ENCODE measurements at places on chromosomes 5 and 9.

DNA sequence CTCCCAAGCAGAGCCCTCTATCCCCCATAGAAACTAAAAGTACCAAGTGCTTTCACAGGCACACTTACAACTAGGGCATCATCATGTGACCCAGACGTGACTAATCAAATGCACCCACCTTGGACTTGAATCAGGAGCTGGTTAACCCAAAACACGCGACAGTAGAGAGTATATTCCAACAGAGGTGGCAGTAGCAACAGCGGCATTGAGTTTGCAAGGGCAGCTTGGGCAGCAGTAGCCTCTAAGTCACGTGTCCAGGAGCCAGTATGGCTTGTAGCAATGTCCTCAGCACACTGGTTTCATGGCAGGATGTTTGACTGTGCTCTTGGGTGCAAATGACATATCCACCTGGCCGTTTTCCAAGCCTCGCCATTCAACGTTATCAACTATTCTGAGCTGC lies 73.4 kb upstream of the DNAH5 start:
- DNase-seq = no peak

DNA sequence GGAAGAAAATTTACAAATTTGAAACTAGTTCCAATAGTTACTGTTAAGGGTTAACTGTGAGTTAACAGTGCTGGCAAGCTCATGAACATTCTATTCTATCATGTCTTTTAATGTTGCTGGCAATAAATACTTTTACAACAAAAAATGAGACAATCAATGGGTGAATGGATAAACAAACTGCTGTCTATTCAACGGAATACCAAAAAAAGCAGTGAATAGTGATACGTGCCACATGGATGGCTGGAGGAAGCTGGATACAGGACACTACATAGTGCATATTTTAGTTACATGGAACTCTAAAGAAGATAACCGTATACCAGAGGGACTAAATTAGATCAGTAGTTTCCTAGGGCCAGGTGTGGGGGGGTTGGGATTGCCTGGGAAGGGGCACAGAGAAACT lies 155.8 kb upstream of the RETREG1 start:
- DNase-seq = no peak

GRCh38 chr9:95991326-95991725 lies 115.8 kb downstream of the ERCC6L2 start:
- no peak for DNase-seq

DNA sequence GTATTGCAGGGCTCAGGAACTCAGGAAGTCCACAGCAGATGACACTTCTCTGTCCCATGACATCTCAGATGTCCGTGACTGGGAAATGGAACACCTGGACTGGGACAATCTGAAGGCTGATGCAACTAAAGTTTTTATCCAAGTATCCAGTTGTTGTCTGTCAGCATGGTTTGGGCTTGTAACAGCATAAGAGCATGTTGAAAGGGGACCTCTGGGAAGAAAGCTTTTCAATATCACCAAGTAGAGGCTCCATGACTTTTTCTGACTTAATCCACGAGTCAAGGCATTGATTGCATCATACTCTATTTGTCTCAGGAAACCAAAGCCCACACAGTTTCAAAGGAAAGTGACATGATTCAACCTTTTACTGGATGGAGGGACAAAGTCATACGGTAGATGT lies 807.7 kb downstream of the MTRR start:
- no peak for DNase-seq

DNA sequence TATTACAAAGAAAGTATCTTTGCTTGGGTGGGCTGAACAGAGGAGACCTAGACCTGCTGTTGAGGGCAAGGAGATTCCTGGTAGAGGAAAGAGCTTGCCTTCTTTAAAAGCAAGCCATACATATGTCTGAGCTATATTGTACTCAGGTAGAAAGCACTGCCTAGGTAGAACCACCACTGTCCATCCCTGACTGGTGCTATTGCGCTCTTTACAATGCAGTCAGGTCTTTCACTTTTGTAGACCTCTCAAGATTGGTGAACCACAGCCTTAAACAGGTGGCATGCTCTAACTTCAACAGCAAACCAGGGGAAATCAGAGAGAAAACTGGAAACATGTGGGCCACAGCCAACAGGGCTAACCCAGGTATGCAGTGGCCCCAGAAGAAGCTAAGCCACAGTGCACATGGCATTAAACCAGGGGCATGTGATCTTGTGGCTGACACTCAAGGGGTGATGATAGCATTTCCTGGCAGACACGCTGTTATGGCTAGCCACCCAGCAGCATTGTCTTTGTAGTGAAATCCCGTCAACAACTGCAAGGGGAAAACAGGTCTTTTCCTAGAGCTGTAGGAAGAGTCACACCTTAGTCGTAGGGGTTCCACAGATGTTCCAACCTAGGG lies 253.9 kb upstream of the PCSK5 start:
- no peak for DNase-seq

DNA sequence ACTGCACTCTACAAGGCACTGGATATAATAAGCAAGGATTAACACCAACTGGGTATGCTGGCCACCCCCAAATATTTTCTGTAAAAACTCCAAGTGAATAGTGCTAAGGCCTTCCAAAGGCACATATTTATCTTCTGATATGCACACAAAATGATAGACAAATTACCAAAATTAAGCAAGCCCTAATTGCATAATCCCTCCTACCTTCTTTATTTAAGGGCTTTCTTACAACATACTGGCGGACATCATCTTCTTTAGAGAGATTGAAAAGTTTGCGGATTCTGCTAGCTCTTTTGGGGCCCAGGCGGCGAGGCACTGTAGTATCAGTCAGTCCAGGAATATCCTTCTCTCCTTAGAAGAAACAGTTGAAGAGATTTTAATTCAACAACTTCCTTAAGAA lies 1.9 kb downstream of the RPS6 start:
- DNase-seq = no peak

DNA sequence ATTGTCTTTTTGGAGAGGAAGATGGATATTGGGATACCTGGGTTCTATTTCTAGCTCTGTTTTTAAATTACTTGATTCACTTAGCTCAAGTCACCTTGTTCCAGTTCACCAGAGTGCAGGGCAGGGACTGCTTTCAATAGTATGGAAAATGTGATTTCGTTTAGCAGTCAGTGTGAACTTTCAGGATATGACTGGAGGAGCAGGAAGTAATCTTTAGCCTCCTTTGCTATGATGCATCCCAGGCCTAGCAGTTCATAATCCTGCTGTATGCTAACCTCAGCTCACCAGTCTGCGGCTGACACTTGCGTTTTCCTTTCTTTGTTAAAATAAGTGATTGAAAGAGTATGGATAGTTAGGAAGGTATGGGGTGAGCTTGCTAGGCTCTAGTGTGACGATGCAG lies 169.7 kb downstream of the ARHGAP26 start:
- DNase-seq = no peak

DNA sequence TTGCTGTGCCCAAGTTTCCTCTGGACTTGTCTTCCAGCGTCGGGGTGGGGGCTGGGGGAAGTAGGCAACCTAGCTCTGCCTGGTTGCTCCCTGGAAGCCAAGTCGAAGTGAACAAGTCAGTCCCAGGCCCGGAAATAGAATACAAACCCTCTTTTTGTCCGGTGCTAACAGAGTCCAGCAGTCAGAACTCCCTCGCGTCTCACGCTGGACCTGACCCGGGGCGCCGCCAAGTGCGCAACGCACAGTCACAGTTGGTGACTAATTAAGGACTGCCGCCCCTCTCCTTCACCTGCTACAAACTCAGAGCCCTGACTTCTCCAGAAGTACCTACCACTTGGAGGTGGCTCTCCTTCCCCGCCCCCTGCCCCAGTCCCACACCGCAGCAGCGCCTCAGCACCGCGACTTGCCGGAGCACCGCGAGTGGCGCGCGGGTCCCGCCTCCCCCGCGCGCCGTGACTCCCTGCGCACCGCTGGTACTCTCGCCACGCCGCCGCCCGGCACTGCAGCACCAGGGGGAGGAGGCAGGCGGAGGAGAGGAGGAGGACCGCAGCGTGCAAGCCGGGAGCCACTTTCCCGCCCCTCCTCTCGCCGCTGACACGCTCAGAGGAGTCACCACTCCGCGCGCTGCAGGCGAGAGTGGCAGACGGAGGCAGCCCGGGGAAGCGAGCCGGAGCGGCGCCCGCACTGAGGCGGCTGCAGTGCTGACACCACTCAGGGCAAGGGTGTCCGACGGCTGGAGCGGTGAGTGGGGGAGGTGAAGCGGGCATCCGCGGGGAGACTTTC lies at the start of gene SV2C:
Gene SV2C (plus strand): TSS at position 612 of the 783 bp plus-strand sequence. CDS start 48,368 bp downstream, outside the sequence.
- DNase-seq = peak; percentile 67

DNA sequence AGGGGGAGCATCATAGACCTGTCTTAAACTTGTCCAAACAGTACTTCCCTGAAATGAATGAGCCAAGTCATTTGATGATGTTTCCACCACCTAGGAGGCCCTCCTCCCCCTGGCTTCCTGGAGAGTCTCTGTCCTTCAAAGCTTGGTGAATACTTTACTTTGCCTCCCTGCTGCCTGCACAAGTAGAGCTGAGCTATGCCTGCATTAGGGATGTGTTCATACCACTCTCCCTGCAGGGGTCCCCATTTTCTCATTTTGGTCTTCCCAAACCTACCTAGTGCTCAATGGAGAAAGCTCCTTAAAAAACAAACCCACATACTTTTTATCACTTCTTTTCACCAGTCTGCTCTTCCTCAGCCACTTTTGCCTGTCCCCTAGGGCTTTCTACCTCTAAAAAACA lies 7.7 kb downstream of the CCNI2 start:
- no peak for DNase-seq

GRCh38 chr9:135819905-135820304 lies 87.4 kb downstream of the CAMSAP1 start:
- DNase-seq = no peak

- no peak for DNase-seq
Observed at GRCh38 chr5:115313052-115313451, 16.6 kb upstream of the CCDC112 start.

GRCh38 chr9:98517761-98518160 lies 191.0 kb downstream of the GABBR2 start:
- no peak for DNase-seq

DNA sequence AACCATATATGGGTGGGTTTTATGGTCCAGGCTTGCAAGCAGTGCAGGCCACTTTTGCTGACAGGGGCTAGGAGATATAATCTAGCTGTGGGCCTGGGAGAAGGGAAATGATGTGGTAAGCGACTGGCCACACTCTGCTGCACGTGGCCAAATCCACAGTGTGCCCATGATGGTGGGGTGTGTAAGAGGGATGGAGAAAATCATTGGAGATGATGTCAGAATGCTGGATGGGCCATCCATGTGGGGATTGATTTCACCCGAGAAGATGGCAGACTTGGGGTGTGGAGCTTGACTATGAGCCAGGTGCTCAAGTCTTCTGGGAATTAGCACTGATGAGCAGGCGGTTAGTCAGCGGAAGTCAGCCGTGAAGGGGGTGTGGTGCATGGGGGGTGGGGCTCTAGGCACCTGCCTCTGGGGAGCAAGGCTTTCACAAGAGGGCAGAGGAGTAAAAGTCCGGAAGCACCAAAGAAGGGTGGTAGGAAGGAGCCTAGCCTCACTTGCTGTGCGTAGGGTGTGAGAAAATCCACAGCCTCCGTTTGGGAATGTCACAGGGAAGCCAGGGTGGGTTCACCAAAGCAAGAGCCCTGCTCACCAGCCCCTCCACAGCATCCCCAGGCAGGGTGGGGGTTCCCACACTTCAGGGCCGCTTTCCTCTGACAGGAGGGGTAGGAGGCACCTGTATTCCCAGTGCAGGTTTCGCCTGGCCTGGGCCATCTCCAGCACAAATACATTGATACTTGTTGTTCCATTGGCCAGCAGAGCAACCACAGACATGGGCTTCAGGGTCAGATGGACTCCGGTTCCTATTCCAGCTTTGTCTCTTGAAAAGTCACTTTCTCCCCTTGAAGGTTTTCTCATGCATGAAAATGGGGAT lies 44.5 kb upstream of the ANGPTL2 start:
- DNase-seq = peak; percentile 53

DNA sequence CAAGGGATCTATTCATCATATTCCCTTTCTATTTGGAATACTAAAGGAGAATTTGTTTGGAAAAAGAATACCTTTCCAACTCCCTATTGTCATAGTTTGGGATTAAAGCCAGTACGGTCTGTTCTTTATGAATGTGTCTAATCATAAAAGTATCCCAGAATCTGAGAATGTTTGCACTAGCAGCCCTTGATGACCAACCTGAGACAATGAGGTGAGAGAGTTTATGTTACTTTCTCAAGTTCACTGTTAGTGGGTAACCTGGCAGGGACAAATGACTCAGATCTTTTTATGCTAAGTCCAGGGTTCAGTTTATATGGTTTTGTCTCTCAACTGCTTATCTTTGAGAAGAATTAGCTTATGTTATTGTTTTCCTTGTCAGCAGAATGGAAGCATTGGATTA lies 25.3 kb upstream of the TLR4 start:
- no peak for DNase-seq
